ENCODE measurements at places on chromosomes 12 and 14.

DNA sequence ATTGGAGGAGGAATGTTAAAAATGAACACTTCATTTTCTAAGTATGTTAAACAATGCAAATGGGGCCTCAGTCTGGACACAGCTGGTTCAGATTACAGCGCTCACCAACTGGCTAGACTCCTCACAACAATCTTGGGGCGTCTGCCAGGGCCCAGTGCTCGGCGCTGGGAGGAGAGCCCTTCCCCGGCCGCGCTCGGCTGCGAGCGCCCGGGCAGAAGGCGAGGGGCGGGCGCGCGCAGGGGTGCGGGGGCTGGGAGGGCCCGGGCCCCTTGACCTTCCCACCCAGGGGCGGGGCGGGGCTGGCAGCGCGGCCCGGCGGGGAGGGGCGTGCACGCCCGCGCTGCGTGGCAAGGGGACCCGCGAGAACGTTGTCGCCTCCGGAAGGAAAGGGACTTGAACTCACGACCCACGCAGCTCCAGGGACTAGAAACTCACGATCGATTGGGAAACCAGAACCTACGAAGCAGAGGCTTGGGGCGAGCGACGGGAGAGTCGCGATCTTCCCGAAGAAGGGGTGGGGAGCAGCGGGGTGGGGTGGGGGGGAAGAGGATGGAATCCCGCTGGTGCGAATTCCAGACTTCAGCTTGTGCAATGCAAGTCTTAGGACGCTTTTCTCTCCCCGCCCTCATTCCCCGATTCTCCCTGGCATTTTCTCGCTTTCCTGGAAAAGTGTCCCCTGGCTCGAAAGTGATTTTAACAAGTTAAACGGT lies at the start of gene FBLN5:
TSS of gene FBLN5 (minus strand) at position 220 of the 710 bp plus-strand sequence. CDS start 465 bp downstream, outside the sequence.
- no peak for DNase-seq

DNA sequence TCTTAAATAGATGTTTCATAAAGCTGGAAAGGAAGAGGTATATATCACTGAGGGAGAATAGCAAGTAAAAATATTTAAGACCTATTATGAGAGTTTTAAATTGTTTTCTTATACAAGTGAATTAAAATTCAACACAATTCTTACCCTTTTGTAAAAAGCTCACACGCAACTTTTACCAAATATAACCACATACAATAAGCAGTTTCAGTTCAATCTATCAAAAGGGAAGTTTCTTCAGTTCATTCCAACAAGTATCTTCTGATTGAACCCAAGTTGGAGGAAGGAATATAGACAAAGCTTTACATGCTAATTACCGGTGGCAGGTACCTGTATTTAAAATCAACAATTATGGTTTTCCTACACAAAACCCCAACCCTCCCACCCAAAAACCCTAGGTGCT lies 41.1 kb downstream of the GTF2A1 start:
- DNase-seq: no peak

DNA sequence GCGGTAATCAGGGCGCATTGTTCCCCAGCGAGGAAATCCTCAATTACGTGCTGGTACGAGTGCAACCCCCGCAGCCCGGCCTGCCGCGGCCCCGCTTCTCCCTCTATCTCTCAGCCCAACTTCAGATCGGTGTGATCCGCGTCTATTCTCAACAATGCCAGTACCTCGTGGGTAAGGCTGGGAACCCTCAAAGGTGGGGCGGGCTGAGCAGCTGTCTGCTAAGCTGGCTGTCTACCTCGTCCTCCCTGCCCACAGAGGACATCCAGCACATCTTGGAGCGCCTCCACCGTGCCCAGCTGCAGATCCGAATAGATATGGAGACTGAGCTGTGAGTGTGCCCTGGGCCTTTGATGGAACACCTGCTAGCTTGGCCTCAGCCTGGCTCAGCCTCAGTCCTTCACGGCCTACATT lies 996 bp downstream of the REC8 start:
- no peak for DNase-seq

DNA sequence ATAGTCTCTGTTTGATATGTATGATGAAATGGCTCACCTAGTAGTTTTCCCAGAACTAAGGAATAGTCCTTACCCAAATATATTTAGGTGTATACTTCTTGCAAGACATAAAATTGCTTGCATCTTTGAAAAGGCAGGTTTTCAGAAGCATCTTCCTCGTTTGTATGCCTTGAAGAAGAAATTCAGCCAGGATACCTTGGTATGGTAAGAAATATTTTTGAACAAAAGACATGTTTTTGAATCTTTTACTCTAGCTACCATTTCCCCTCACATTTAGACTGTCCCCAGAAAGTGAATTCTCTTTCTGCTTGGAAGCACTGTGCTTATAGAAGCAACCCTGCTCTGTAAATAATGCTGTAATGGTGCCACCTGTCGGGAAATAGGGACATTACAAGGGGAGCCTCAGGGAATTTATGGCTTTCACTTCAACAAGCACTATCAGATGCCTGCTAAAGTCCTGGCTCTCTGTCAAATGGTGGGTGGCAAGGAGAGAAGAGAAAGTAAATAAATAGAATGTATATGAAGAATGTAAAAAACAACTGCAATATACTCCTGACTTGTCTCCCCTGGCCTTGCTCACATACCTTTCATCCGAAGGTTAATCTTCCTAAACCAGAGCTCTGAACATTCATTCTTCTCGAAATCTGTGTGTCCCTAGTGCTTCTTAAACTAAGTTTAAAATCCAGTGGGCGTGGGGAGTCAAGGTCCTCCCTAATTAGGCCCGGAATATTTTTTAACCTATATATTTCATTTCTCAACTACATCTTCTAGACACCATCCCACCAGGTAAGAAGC lies 6.1 kb downstream of the CCDC184 start:
- no peak for DNase-seq

DNA sequence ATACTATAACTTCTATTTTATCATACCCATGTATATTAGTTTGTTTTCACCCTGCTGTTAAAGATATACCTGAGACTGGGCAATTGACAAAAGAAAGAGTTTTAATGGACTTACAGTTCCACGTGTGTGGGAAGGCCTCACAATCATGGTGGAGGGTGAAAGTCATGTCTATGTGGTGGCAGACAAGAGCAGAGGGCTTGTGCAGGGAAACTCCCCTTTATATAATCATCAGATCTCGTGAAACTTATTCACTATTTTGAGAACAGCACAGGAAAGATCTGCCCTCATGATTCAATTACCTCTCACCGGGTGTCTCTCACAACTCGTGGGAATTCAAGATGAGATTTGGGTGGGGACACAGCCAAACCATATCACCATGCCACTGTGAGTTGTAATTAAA lies 135.8 kb downstream of the SYNE2 start:
- DNase-seq: no peak

- no peak for DNase-seq
These were observed at the start of gene FGF23 for GRCh38 chr12:4379405-4379804. FGF23 (minus strand) TSS chr12:4379712; CDS start chr12:4379582, 130 bp downstream.

- no peak for DNase-seq
These were observed 105.1 kb downstream of the RERG start for GRCh38 chr12:15116086-15116485.

DNA sequence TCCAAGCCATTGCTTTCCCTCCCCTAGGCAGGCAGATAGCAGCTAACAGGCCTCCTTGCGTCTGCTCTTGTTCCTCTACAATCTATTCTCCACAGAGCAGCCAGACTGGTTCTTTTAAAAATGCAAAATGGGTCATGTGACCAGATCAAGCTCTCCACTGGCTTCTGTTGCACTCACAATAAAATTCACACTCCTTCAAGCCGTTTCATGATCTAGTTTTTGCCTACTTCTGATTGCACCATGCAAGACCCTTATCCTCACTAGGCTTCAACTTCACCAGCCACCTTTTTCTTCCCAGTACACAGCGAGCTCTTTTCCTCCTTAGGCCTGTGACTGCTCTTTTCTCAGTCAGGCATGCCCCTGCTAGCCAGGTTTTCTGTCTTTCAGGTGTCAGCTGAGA lies 6.1 kb upstream of the KRAS start:
- no peak for DNase-seq

DNA sequence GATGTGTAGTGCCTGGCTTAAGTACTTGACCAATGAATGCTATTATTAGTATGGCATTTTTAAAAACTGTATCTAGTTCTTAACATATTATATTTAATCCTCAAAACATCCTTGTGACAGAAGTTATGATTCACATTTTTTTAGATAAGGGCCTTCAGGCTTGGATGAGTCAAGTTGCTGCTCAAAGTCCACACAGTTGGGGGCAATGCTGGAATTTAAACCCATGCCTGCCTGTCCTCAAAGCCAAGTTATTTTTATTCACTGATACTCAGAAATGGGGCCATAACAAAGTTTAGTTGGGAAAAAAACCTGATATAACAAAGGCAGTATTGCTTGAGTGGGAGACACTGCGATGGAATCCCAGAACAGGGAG lies 50.6 kb downstream of the RFX4 start:
- no peak for DNase-seq

- DNase-seq: no peak
These were observed 38.9 kb upstream of the CIT start for GRCh38 chr12:119915894-119916510.

DNA sequence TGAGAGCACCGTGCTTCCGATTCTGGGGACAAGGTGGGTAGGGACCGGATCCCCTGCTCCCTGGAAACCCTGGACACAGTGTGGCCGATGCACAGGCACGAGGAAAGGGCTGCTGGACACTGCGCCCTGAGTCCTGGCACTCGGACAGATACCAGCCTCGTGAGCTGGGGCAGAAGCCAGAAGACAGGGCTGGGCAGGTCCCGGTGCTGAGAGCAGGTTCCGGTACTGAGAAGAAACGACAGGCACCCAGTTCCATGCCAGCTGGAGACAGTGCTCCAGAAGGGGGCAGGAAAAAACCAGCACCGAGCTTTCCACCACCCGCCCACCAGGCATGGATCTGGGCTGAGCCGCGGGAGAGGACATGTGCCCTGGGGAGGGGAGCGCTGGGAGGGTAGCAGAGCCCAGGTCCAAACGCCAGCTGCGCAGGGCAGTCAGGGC lies 6.5 kb downstream of the XRCC3 start:
- peak; percentile 66 for DNase-seq

GRCh38 chr14:23864259-23864658 lies 89.3 kb upstream of the DHRS4 start:
- no peak for DNase-seq

GRCh38 chr12:113326775-113327395 lies 8.0 kb downstream of the SLC8B1 start:
- DNase-seq: no peak

- DNase-seq: no peak
These were observed at the start of gene GPR65 for GRCh38 chr14:88005050-88005481. GPR65 (plus strand) TSS chr14:88005135; CDS start chr14:88010848, 5,713 bp downstream.

GRCh38 chr14:77181603-77182437 lies at the start of gene TMEM63C:
TMEM63C (plus strand) TSS chr14:77181798; CDS start chr14:77218814, 37,016 bp downstream.
- peak; percentile 82 for DNase-seq

DNA sequence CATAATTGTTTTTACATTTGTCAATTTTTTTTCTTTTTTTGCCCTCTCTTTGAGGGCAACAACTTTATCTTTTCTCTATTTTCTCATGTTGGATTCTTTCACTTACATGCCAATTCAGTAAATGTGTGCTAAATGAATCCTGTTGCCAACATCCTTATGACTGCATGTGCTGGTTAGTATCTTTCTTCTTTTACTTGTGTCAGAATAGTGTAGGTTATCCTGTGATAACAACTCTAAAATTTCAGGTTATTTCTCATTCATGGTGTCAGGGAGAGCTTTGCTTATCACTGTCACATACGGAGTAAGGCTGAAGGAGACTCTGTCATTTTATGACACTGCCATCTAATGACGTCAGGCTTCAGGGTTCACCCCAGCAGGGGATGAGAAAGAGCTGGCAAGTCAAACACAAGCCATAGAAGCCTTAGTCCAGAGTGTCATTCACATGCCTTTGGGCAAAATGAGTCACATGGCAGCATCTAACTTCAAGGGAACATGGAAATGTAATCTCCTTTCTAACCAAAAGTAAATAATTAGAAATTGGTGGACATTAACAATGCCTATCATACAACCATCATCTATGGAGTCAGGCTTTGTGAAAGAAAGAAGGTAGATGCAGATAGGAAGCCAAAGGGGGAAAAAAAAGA lies 242.5 kb upstream of the ATP2B1 start:
- DNase-seq: no peak

GRCh38 chr12:132453361-132454192 lies 36.4 kb upstream of the FBRSL1 start:
- no peak for DNase-seq

DNA sequence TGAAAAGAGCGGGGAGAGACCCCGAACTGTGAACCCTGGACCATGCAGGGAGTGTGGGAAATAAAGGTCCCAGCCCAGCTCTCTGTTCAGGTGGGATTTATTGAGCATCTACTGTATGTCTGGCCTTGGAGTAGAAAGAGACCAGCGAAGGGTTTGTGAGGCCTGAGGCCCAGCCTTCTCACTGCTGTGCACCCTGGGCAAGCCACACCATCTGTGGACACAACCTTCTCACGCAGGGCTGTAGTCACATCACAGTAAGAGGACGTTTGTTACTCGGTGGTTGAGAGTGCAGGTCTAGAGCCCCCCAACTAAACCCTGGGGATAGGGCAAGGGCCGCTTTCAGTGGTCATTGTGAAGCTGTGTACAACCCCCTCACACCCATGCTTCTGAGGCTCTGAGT lies 18.2 kb downstream of the FAM222A start:
- DNase-seq: no peak

- no peak for DNase-seq
These were observed 117.1 kb downstream of the GXYLT1 start for GRCh38 chr12:42027546-42027945.

- DNase-seq: no peak
These were observed 23.7 kb upstream of the RAB21 start for GRCh38 chr12:71730936-71731335.

GRCh38 chr14:38971258-38971921 lies 131.6 kb downstream of the SEC23A start:
- no peak for DNase-seq
